ENCODE measurements at places on chromosomes 6 and 20. TPM values are rescaled to one million over a fixed set of nuclear protein-coding genes. Genes with fewer than 3 reads are reported as not detected.

CTAGE9 gene
- polyA plus RNA-seq = not detected

DNA sequence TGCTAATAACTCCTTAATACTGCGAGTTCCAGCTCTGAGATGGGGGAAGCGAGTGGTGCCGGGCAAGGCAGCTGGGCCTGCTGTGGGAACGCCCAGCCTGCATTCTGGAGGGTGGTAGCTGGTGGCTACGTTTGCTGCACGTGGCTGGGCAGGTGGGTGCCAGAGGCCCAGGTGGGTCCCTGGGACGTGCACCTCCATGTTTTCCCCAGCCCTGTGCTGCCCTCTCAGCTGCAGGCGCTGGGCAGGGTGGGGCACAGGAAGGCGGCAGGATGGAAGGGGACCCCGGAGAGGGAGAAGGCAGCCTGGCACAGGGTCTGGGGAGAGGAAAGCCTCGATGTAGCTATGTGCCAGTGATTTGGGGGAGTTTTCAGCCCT, 388.8 kb downstream of the CDH4 start:
- no peak for DNase-seq

GRCh38 chr20:9838378-9839295, at the start of gene PAK5:
PAK5 (minus strand) TSS chr20:9839076; CDS start chr20:9644328, 194,748 bp downstream.
- peak; percentile 26 for DNase-seq

EYA4 gene
- polyA plus RNA-seq = not detected

- no peak for DNase-seq
These were observed 194.9 kb downstream of the PACRG start for GRCh38 chr6:162922563-162923166.

- no peak for DNase-seq
These were observed 341.6 kb downstream of the NRN1 start for GRCh38 chr6:5665173-5665572.

SLC22A7 gene
- polyA plus RNA-seq = not detected

GRCh38 chr6:55524441-55524840, 54.6 kb downstream of the HMGCLL1 start:
- no peak for DNase-seq

- DNase-seq = no peak
These were observed 44.8 kb downstream of the PTPN1 start for GRCh38 chr20:50554694-50555579.

IFNGR1 gene
- 14.3 TPM for polyA plus RNA-seq

DNA sequence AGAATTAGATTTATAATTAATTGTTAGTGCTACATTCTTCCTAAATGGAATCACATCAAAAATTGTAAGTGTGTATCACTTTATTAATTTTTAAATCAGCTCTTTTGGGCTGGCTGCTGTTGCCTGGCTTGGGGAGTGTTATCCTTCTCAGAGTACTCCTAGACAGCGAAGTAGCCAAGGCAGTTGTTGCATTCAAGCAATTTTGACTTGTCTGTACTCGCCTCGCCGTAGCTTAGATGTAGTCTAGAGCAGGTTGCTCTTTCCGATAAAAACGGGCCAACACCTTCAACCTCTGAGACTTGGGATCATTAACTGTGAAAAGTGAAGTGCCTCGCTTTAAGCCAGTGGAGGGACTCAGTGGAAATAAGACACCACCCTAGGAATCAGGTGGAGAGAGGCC, 151.3 kb downstream of the FARS2 start:
- no peak for DNase-seq

SMAP1 gene
- 13.7 TPM for polyA plus RNA-seq

GRCh38 chr20:25031241-25031640, 26.7 kb downstream of the ACSS1 start:
- DNase-seq = no peak

PNISR gene
- 19.1 TPM for polyA plus RNA-seq

SNTA1 gene
- 6.0 TPM for polyA plus RNA-seq

DNA sequence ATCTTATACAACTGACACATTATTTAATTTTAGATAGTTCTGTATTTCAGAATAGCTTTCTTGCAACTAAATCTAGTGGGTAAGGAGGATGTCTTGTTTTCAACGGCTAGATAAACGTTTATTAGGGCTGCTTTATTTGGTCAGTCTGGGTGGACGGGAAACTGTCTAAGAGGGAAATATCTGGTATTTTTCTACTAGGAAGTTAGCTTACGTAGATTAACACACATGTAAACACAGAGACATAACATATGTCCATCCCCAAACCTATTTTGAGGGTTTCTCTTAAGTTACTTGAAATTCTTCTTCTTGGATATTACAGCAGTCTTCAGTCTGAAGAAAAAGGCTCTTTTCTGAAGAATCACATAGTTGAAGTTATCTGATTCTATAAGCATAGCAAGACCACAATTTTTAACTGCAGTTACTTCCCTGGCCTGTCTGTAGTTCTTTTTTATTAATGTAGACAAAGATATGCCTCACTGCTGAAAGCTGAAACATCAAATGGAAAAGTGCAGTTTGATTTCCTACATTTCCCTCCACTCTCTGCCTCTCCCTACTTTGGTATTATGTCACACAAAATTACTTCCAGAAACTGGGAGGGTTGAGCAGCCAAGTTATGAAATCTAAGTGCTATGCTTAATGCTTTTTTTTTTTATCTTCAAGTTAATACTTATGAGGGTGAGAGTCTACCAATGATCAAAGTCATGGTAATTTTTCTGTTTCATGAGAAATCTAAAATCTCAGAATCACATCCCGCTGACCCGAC, 37.4 kb downstream of the PLAGL1 start:
- no peak for DNase-seq

- DNase-seq = no peak
These were observed 10.9 kb upstream of the HSP90AB1 start for GRCh38 chr6:44235891-44236516.

MYL9 gene
- 41.7 TPM for polyA plus RNA-seq

SEMG1 gene
- polyA plus RNA-seq = not detected

TGM2 gene
- polyA plus RNA-seq = 861 TPM

DNA sequence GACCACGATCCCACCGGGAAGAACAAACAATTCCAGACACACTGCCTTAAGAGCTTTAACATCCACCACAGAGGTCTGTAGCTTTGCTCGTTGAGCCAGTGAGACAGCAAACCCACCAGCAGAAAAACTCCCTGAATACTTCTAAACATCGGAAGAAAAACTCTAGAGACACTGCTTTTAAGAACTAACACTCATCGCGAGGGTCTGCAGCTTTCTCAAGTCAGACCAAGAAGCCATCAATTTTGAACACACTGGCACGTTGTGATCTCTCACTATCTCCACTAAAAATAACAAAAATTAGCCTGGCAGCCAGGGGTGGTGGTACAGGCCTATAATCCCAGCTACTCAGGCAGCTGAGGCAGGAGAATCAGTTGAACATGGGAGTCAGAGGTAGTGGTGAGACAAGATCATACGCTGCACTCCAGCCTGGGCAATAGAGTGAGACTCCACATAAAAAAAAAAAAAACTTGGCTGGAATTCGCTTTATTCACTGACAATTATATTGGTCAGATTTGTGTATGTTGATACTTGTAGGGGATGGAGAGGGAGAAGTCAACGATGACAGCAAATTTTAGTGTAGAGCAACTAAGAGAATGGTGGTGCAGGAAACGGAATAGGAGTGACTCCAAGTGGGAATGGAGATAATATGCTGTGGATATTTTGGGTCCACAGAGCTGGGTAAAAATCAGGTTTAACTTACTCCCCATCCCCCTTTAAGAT, 860 bp upstream of the TMEM14C start:
- DNase-seq = no peak

RAB23 gene
- 3.4 TPM for polyA plus RNA-seq

DNA sequence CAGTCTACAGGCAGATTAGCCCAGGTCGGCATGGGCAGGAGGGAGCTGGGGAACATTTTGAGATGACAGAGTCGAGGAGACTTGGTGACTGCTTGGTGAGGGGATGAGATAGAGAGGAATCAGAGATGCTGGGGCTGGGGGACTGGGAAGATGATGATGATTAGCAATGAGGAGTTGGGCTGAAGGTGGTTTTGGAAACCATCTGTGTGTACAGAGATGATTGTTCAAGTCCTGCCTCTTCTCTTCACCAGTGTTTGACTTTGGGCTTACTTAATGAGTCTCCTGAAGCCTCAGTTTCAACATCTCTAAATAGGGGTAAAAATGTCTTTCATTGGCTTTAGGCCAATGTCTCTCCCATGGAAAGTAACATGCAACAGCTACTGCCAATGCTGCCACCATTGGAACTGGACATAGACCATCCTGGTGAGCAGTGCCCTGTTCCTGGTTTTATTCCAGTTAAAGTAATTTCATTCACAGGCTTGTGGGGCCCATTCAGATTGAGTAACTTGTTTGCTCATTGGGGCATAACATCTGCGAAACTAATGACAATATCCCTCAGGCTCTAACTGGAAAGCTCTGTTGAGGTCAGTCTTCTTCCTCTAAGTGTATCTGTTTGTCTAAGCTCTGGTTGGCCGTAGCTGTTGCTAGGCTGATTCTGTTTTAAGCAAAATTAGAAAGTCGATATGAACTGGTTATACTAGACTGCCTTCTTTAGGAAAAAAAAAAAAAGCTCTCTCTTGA, 99.1 kb downstream of the ARMC2 start:
- no peak for DNase-seq
